ENCODE measurements at places on chromosomes 1 and 21.

DNA sequence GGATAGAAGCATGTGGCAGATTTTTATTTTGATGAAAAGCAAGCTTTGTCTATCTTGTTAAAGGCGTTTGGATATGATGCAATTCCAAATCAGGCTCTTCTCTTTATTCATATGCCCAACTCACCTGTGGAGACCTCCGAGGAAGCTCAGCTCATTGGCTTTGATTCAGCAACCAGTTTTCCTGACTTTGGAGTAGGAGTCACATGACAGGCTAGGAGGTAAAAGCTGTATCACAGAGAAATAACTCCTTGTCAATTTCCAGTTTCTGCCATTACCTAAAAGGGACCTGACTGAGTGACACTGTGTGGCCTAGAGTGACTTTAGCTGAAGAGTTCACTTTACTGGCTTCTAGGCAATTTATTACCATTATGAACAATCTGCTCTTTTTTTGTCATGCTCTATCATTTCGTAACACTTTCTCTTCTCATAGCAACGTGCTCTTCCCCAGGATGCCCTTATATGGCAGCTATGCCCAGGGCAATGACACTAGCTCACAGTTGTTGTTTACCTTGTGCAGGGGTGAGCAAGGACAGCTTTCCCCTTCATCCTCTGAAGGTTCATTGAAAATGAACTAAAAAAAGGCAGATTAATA lies 107.2 kb downstream of the KCNK1 start:
- DNase-seq: no peak

GRCh38 chr1:64934115-64934877 lies 32.1 kb downstream of the JAK1 start:
- peak; percentile 63 for DNase-seq

DNA sequence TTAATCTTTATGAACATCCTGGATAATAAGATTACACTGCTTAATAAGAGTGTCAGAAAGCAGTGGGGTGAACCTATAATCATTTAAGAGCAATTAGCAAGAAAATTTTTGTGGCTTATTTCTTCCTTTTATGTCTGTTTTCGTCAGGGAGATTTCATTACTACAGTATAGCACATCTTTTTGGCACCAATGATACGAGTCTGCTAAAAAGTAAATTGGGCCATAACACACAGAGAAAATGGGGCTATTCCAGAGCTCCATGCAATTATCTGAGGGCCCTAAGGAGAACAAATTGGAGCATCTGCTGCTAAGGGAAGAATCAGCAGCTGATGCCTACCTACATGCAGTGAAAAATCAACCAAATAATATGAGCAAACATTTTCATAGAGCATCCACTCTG lies 330.3 kb upstream of the NCAM2 start:
- DNase-seq: no peak

DNA sequence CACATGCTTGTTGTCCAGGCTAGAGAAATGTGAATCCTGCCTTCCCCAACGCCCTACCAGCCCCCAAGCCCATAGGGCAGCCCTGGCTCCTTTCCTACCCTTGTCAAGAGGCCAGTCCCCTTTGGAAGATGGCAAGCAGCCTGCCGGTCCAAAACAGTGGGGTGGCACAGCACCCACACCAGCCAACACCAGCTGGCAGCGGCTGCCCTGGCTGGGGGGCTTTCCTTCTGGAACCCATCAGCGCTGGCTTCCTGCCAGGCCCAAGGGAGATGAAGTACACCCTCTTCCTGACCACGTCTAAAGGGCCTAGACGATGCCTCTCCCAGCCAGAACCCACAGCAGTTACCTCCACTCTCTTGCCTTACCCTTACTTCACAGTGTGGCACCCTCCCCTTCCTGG lies 24.2 kb downstream of the KCNN3 start:
- DNase-seq: no peak
